ENCODE measurements at places on chromosomes 2 and 18. TPM values are rescaled to one million over a fixed set of nuclear protein-coding genes. Genes with fewer than 3 reads are reported as not detected.

DNA sequence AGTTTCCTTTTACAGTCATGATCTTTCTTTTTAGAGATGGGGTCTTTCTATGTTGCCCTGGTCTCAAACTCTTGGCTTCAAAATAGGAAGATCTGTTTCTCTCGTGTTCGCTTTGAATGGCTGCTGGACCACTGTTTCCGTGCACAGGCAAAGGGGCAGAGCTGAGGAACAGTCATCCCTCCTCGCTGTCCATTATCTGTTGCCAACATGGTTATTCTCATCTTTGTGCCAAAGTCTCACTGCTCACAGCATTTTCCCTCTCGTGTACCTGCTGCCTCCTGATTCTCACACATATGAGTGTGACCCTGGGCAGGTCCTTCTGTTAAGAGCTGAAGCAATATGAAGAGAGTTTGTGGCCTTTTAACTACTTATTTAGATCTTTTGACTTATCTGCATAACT is 28.0 kb upstream of the CCNYL1 start:
- DNase-seq, result no peak

- DNase-seq, result no peak
These were observed 99.0 kb downstream of the NOL10 start for GRCh38 chr2:10590742-10591141.

DNA sequence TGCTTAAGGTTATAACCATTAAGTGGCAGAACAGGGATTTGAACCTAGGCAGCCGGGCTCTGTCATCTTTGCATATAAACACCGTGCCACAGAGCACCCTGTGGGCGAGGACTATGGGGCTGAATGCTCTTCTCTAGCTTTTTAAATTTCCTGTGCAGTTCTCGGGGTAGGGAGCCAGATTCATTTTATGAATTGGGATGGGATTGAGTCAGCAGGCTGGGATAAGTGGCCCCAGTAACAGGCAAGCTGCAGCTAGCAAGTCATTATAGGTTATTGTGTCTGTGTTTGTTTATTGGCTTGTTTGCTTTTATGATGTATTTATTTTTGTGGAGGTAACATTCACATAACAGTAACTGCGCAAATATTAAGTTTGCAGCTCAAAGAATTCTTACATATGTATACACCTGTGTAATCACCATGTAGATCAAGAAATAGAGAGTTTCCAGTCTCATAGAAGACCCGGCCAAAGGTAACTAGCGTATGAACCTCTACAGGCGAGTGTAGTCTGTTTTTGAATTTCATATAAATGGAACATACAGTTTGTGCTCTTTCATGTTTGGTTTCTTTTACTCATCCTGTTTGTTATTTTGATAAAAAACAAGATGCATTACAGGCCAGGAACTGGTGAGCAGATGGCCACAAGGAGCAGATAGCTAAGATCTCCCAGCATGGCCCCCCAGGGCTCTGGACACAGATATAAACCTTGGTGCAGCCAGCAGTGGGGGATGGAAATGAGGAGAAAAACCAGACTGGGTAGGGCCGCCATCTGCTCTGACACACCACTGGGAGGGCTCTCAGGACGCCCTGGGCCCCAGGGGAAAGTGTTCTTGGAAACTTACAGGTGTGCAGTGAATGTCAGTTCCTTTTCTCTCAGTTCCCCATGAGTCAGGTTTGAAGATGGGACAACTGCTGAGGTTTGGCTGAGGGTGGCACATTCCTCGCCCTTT is 49.2 kb upstream of the GPR155 start:
- DNase-seq, result no peak

DNA sequence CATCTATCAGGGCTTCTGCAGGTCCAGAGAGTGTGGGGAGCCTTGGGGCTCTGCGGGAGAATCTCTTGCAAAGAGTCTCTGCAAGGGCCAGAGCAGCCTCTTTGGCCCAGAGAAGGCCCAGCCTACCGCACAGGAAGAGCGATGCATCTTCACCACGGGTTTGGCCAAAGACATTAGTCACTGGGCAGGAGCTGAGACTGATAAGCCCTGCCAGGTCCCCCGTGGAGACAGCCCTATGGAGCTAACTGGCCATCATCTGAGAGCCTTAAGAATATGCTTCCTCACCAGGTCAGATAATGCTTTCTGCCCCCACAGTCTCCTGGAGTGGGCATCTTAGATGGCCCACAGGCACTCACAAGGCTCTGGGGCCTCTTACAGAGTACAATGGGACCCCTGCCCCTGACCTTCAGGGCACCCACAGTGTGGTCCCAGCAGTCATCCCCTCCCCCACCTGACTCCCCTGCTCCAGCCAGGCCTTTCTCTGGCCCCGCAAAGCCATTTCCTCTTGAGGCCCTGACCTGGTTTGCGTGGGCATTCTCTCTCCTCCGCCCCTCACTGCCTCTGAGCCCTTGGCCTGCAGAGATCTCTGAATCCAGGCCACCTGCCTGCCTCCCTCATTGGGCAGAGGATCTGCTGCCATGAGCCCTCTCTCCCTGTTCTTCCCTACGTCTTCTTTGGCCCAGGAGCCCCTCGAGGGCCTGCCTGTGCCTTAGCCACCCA is 31.9 kb upstream of the MAPRE3 start:
- DNase-seq, result no peak

DNA sequence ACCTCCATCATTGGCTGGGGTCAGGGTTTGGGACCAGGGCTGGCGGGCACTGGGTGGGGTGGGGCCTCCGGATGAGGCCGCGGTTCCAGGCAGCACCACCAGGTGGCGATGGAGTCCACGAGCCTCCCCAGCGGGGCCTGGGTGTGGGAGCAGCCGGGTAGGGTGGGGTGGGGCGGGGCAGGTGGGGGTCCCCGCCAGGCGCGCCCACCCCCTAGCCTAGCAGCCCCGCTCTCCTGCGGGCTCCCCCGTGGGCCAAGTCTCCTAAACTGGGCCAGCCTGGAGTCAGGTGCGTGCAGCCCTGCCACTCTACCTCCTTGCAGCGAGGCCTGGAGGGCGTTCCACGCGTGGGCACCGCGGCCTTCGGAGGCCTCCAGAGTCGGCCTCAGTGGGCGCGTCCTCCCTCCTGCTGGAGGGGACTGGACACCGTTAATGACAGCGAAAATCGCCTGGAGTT is 187.5 kb downstream of the TWIST2 start:
- no peak for DNase-seq

DNA sequence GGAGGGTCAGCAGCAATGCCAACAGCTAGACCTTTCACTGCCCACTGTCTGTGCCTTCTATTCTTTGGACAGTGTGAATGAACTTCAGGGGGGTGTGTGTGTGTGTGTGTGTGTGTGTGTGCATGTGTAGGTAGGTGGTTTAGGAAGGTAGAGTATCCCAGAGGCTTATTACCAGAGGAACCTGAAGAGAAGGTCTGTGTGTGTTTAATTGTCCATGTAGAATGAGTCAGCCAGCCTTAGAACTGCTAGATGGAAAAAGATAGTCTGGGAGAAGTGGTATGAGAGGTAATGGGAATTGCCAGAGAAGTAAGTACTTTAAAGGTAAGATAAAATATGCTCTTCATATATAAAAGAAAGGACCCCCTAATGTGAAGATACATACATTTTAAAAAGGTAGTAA is 522.2 kb downstream of the PIK3C3 start:
- DNase-seq, result no peak

The POLE4 gene
- polyA plus RNA-seq, result 36.5 TPM

DNA sequence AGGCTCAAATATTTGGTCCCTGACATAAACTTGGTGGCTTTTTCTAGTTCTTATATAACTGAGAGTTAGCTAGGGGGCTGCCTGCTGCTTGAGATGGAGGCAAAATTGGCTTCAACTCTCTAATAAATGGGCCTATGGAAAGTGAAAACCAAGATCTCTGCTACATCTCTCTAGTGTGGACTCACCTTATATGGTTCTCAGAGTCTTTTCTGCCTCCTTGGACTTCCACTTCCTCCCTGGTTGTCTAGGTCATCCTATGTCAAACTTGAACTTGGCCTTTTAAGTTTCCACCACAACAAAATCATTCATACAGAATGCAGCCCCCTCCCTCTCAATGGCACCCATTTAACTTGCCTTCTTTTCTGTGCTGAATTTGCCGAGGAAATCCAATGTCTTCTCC is 23.9 kb upstream of the ARHGAP25 start:
- no peak for DNase-seq

- DNase-seq, result no peak
These were observed 29.1 kb downstream of the UXS1 start for GRCh38 chr2:106165029-106165428.

The AGXT gene
- polyA plus RNA-seq, result 0.08 TPM

- no peak for DNase-seq
These were observed 36.0 kb downstream of the MRPL33 start for GRCh38 chr2:27807476-27807875.

GRCh38 chr2:220310451-220310861 is 683.0 kb downstream of the SLC4A3 start:
- no peak for DNase-seq

- DNase-seq, result no peak
These were observed 139.2 kb downstream of the NEDD4L start for GRCh38 chr18:58183226-58183625.

DNA sequence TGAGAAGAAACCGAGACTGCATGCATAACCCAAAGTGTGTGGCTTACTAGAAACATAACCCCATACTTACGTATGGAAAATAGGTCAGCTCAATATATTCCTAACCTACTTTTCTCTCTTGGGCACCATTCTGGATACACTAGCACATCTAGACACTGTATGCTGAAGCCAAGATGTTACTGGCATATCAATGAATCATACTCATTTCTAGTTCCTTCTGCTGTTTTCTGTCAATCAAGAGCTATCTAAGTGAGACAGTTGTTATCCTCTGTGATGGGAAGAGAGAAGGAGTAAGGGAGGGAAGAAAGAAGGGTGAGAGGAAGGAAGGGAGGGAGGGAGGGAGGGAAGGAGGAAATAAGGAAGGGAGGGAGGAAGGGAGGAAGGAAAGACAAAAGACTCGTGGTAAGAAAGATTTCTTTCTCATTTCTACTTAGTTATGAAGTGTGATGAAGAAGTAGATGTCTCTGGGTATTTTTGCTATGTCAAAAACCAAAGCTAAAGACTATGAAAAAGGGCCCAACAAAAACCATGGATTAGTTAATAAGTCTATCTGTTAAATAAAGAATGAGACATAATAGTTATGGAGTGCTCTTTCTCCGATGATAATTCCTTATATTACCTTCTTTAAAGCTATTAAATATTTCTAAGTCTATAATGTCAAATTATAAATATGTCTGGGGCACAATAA is 248.4 kb downstream of the ZNF521 start:
- no peak for DNase-seq

- no peak for DNase-seq
These were observed 10.3 kb downstream of the NCK2 start for GRCh38 chr2:105754994-105755393.

The ATP6V1B1 gene
- polyA plus RNA-seq, result 74.9 TPM

DNA sequence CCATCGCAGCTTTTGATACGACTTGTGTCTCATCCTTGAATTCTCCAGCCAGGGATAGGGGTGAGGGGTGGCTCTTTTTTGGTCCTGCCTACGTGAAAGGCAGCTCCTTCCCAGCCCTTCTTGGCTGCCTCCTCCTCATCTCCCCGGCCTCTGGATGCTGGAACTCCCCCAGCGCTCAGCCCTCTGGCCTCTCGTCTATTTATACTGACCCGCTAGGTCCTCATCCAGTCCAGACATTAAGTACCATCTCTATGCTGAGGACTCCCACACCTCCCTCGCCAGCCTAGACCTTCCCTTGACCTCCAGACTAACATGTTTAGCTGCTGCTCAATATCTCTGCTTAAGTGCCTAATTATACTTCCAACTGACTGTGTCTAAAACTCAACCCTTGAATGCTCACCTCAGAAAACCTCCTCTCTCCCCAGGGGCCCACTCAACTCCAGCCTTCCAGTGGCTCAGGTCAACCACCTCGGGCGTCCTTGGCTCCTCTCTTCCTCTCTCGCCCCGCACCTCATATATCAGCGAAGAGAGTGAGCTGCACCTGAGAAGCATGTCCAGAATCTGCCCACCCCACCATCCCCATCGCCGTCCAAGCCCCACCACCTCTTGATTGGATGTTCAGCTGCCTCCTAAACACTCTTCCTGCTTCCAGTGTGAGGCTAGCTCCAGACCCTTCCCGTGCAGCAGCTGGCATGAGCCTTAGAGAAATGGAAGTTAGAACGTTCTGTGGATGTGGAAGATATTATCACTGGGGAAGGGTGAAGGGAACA is 34.8 kb downstream of the TOGARAM2 start:
- DNase-seq, result no peak

The FAM110C gene
- polyA plus RNA-seq, result 18.6 TPM

GRCh38 chr2:129702416-129703176 is 276.9 kb upstream of the RAB6C start:
- DNase-seq, result no peak

GRCh38 chr2:74778381-74779264 is 55.3 kb upstream of the HK2 start:
- DNase-seq, result no peak

DNA sequence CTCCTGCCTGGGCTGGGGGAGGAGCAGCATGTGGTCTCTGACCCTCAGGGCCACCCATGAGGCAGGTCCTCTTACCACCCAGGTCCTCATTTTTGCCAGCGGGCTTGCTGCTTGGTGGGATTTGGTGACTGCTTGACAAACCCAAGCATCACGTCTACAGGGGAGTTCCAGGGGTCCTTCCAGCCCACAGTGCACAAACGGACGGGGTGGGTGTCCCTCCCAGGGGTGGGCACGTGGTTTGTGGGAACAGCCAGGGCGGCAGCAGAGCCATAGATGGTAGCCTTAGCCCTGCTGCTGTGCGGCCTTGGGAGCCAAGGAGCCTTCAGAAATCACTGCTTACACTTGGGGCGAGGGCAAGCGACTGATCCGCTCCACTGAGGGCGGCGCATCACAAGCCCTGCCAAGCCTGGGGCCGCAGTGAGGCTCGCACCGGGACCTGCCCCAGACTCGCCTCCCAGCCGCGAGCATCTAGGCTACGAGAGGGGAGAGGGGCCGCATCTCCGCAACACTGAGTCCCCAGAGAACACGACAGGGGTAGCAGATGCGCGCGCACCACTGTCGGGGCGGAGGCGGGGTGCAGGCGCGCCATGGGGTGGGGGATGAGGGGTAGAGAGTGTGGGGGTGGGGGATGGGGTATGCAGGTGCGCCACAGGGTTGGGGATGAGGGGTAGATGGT is 36.9 kb downstream of the SNED1 start:
- DNase-seq, result no peak

The CCDC178 gene
- polyA plus RNA-seq, result 1.9 TPM

The LTBP1 gene
- polyA plus RNA-seq, result 85.2 TPM

DNA sequence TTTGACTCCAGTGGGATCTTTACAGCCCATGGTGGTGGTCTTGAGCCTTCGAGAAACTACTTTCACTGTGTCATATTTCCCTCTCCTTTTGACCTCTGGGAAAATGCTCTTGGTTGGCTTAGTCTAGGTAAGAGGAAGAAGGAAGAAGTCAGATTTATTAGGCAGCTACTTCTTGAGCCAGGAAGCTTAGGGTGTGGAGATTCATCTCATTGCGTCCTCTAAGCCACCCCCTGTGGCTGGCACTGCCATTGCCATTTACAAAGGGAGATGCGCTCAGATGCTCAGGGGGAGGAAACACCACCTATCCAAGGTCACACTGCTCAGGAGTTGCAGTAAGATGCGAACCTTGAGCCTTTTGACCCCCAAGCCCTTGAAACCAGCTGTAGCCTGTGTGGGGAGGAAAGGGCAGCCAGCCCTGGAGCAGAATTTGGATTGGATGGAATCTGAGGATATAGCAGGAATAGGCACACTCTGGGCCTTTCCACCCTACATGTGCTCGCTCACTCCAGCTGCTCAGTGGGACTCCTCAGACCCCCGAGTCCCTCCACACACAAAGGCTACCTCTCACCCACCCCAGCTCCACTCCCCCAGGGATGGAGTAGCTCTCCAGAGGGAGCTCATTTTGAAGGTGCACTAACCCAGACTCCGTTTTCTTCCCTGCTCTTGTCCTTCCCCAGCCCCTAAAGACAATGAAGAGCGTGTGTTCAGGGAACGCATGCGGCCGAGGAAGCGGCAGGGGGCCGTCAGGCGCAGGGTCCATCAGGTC is 321.3 kb upstream of the EPAS1 start:
- no peak for DNase-seq

- no peak for DNase-seq
These were observed 47.9 kb downstream of the MEMO1 start for GRCh38 chr2:31962757-31963361.

The IL37 gene
- not detected for polyA plus RNA-seq
